ENCODE measurements at places on chromosomes 2 and 18.

DNA sequence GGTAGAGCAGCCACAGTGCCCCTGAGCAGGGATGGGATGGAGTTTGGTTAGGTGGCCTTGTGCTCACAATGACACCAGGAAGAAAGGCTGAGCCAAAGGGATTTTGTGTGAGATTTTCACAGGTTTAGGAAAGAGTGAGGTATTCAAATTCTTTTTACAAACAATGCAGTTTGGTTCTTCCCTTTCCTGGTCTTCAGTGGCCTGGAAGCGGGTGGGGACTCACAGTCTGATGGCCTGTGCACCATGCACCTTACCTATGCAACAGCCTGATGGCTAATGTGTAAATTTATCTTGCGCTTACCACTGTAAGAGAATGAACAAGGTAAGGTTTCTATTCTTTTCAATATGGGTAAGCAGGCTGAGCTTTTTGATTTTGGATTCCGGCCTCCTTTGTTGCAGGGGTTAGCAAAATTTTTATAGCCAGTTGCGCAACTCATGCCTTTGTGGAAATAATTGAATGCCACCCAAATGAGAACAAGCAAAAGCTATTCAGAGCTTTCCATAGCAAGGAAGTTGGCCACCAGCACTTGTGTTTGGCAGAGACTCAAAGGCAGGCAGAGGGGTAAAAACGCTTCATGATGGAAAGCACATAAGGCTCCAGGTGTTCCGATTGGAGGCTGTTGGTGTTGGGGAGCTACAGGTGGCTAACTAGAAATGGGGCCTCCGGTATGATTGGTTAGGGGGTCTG lies 23.8 kb upstream of the IL1R2 start:
- DNase-seq: no peak

DNA sequence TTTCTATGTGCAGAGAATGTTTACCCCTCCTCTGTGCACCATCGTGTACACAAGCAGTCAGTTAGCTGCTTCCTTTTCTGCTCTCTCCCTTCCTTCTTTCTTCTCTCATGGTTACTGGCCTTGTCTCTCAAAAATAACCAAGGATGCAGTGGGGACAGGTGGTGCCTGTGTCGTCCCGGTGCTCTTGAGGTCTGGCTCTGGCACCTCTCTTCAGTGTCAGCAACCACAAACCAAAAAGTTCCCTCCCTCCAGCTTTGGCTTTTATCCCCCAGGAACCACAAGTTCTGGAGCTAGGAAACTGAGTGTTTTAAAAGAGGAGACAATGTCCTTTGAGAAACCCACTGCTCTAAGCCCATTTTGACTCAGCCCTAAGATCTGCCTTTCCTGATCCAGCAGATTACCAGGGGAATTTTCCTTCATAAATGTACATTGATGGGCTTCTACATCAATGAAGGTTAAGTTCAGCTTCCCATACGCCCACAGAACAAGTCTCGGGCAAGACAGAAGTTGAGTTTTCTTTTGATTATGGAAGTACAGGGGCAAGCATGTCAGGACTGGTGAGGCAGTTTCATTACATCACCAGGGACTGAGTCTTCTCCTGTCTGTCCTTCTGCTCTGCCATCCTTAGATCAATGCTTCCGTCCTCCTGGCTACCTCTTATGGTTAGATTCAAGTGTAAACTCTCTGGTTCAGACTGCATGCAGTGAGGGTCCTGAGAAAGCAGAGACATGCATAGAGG lies 232.2 kb downstream of the SETBP1 start:
- DNase-seq: no peak

GRCh38 chr18:70469916-70470315 lies 181.1 kb downstream of the SOCS6 start:
- DNase-seq: no peak

- no peak for DNase-seq
Measured at GRCh38 chr2:106705877-106706276, 180.1 kb downstream of the ST6GAL2 start.

GRCh38 chr2:241234962-241235740 lies 46.7 kb downstream of the ANO7 start:
- DNase-seq: no peak

DNA sequence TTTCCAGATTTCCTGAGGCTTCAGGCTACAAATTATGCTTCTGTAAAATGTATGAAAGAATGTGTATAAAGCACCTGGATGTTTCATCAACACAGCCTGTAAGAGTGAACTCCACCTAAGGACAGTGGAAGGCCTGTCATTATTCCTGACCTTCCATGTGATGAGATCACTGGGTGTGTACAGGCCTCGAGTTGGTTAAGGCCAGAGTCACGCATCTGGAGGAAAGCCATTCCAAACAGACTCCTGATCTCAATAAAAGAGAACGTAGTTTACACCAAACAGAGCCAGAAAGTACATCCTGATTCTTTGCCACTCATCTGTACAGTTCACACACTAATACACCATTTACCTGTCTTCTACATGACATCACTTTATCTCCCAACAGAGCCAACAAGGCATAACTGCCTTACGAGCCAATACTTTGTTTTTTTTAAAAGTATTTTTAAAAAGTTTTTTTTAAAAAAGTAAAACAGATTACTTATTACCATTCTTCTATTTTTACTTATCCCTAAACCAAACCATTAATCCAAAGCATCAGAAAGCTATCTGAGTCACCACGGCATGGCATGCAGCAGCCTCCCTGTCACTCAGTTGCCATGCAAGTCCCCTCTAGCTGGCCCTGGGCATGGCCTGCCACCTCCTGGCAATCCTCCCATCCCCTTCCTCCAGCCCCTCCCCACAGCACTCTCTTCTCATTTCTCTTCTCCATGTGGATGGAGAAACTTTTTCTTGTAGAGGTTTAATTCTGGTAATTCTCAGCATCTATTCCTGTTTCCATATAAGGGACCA lies 78.8 kb upstream of the TFCP2L1 start:
- no peak for DNase-seq

DNA sequence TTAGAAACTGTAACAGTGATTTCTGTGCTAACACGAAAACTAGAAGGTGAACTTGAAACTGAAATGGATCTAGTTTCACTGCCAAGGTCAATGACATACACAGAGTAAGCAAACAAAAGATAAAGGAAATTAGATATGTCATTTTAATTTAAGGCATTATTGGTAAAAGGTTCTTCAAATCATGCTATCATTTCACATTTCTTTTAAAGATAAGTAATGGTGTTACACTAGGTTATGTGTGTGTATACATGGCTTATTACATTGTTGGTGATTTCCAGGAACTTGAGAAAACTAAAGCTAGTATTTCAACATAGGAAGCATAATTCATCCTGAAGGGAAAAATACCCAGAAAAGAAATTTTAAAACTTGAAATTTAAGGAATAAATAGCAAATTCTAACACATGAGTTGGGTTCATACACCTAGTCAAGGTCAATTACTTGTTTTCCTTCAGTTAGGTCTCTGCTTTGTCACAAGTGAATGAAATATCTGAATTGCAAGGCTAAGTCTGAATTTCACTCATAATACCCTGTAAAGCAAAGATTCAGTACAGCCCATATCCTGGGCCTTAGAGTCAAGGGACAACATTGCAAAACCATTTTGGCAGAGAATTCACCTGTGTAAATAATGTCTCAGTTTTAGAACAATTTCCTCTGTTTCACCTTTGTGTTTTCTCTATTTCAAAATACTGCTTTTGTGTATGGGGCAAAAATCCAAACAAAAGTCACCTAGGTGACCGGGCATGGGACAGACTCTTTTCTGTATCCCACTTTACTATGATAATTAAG lies 141.6 kb downstream of the SRBD1 start:
- no peak for DNase-seq

GRCh38 chr2:100624536-100624935 lies 61.7 kb downstream of the PDCL3 start:
- no peak for DNase-seq

- DNase-seq: no peak
Measured at GRCh38 chr2:10297959-10298531, 4.7 kb upstream of the HPCAL1 start.

Data from GM12892 (cell line).